ENCODE measurements at places on chromosomes 4 and X. TPM values are rescaled to one million over a fixed set of nuclear protein-coding genes. Genes with fewer than 3 reads are reported as not detected.

TCEAL6 gene
- not detected for polyA plus RNA-seq

SRPX2 gene
- 30.1 TPM for polyA plus RNA-seq

- no peak for DNase-seq
Measured at GRCh38 chr4:123191728-123192127, 204.9 kb upstream of the SPRY1 start.

DNA sequence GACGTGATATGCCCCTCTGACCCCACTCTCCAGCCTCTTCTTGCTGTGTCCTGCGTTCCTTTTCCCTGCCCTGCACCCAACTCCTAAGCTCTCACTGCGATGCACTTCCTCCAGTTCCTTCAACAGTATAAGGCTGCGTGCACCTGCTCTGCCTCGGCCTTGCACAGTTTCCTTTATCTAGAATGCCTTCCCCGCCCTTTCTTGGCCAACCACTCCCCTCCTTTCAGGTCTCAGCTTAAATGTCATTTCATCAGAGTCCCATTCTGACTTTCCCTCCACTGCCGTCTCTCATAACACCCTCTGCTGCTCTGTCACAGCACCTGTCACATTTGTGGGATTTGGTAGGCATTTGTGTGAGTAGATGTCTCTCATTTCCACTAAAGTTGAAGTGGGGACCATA is 58.4 kb upstream of the NEIL3 start:
- no peak for DNase-seq

DNA sequence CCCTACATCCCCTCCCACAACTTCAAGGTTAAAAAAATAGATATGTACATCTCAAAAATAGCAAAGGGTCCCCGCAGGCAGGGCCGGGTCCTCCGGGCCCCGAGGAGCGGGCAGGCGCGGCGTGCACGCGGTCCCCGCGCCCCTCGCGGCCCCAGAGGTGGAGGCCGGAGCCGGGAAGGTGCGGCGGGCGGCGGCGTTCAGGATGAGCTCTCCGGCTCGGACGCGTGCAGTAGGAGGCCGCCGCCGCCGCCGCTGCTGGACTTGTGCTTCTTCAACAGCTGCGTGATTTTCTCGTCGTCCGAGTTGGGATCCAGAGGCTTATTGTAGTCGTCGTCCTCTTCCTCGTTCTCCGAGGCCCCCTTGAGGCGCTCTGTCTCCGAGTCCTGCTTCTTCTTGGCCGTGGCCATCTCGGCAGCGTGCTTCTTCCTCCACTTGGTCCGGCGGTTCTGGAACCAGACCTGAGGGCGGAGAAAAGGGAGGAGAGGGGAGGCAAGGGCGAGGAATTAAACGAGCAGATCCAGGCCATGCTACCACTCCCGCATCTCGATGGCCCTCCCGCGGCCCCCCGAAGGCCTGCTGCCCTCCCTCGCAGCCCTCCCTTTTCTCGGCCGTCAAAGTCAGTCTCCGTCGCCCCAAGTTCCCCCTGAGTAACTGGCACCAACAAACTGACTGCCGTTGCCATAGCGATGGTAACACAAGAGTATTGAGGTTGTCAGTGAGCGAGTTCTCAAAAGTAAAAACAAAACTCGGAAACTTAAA is 5.8 kb downstream of the NKX6-1 start:
- no peak for DNase-seq
